ENCODE measurements at places on chromosomes 6 and 20.

DNA sequence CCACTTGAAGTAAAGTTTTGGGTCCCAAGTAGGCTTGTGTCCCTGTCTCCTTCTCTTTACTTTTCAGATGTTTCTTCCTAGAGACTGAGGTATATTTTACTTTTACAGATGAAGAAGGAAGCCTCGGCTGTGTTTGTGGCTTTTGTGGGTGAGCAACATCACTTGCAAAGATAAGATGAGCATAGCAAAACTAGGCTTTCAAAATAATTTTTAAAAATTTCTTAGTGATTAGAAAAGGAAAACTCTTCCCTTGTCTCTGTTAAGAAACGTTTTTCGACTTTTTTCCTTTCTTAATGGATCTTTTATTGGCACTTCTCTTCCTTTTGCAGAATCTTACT lies 7.6 kb downstream of the PTPN1 start:
- no peak for DNase-seq

DNA sequence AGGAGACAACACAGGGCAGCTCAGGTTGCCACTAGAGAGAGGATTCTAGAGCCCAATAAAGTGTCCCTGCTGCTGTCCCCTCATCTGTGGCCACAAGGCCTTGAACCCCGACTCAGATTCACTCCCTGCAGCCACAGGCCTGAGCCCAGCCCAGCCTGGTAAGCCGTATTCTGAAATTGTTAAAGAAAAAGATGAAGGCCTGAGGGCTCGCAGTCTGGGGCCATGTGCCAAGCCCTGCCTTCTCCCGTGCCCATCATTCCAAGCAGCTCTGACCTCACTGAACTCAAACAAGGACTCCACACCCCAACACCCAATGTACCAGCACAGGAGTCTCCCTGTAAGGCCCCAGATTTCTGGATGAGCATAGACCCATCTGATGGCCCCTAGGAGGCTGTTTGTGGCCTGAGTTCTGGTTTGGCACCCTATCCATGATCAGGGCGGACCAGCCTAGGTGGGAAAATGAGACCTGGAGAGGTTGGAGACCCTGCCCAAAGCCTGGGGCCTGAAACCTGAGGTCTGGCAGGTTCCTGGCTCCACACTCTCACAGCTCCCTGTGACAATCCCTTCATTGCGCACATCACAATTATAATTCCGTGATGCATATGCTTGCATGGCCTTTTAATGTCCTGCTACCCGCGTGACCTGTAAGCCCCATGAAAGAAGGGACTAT lies 62.0 kb upstream of the TOP1 start:
- no peak for DNase-seq

DNA sequence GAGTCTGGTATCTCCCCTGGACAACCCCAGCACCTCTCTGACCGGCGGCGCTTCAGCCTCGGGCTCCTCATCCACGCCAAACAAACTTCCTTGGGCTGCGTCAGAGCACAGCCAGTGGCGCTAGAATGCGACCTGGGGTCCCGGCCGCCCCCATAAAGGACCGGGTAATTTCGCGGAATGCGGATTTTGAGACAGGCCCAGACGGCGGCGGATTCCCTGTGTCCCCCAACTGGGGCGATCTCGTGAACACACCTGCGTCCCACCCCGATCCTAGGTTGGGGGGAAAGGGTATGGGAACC lies 1.6 kb downstream of the FOXP4 start:
- no peak for DNase-seq

DNA sequence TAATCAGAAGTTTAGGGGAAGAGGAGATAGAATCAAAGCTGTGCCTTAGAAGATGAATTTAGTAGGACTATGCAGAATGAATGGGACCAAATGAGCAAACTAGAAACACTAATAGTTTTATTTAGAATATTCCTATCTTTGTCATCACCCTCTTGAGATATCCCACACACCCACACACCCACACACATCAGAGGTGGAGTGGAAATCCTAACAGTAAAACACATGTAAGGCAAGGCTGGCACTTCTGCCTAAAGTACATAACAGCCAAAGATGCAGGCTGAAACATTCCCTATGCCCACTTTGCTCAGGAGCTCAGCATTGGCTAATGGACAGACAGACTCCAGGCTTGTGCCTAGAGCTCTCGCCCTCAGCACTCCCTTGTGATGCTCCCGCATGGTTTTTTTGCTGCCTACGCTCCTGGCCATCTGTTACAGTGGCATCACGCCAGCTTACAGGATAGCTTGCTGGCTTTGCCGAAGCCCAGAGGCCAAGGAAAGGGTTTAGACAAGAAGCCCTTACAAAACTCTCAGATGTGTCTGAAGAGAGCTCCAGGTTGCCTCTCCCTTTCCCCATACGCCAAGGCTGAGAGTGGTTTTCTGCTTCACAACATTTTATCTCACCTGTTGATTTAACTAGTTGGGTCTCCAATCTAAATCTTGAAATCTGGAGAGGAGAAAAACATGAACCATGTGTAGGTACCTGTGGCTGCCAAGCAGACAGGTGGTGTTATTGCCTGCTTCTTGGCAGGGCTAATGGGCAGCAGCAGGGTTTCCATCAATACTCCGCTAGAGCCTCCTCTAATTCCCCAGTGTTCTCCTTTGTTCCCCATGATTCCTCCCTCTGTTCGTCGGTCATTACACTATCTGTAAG lies 282.6 kb upstream of the ID4 start:
- no peak for DNase-seq

DNA sequence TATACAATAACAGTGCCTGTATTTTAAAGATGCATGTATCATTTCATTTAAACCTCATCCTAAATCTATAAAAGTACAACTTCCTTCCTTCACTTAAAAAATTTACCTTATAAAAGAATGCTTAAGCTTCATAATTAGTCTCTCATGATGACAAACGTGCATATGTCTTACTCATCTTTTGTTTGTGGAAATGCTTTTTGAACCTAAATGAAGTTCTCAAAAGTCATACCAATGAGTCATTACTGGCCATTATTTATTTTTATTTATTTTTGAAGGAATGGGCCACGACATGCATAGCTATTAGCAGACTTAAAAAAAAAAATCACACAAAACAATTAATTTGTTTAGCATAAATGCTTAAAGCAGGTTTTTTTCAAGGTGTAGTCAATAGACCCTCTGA lies 3.7 kb downstream of the TFB1M start:
- no peak for DNase-seq
